Jurkat, Clone E6-1 (cell line): ENCODE measurements at places on chromosomes 4 and X.

DNA sequence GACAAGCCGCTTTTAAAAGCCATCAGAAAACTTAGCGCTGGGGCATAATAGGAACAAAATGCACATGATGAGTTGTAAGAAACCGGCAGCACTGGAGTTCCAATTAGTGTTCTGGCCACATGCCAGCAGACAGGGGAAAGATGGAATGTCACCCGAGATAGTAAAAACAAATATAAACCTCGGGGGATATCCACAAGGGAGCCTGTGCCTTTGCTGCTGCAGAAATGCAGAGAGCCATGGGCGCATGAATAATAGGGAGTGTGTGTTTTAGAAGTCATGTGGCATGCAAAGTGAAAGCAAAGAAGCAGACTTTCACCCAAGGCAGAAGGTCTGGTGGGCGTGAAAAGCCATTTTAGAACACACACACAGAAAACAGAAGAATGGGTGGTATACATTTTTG lies 19.1 kb downstream of the GPRASP3 start:
- DNase-seq = no peak

DNA sequence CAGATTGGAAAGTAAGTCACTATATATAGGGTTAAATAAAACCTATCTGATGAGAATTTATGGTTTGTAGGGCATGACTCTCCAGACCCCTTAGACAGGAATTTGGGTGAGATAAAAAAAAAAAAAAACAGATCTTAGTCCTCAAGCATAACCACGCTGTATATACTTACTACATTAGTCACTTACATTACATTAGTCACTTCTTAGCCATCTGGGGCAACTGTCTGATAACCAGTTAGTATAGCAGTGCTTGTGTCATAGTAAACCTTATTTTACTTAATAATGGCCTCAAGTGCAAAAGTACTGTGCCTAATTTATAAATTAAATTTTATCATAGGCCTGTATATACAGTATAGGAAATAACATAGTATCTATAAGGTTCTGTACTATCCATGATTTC lies 60.2 kb upstream of the RPS6KA6 start:
- no peak for DNase-seq

DNA sequence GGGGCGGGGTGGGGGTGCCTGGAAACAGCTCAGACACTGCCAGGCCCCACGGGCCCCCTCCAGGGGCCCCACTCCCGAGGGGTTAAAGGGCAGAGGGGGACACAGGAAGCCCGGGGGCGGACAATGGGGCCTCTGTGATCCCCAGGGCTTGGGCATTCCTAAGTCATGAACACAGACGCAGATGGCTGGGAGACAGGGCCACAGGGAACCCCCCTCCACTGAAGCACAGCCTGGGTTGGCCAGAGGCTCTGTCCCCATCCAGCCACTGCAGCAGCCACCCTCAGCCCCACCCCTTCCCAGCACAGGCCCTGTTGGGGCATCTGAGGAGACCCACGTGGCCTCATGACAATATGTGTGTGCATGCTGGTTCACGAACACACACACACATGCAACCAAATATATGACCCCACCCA lies 3.9 kb downstream of the L1CAM start:
- DNase-seq = no peak

DNA sequence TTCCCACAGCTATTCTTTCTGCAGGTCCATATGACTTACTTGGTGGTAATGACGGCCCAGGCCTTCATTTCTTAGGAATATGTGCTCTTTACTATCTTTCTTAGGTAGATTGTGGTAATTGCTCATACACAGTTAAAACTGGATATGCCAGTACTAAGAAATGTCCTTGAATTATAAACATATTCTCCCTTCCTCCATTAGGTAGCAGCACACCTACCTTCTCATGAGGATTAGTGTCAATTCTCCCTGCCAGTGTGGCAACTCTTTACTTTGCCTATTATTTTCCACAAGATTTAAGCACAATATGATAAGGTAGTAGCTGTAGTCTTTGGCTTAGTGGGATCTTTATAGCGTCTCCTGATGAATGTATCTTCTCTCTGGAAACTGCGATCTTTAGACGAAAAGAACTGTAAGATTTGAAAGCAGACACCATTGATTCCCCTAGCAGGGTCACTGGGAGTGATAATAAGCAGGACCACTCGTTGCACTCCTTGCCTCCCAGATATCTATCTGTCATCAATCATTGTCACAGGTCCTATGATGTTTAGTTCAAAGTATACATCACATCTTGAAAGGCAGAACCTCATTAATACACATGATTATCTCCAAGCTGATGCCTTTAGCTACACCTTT lies 1240.7 kb downstream of the C4orf33 start:
- DNase-seq = peak; percentile 37

- no peak for DNase-seq
Observed at GRCh38 chr4:26433556-26433955, 56.7 kb downstream of the CCKAR start.

DNA sequence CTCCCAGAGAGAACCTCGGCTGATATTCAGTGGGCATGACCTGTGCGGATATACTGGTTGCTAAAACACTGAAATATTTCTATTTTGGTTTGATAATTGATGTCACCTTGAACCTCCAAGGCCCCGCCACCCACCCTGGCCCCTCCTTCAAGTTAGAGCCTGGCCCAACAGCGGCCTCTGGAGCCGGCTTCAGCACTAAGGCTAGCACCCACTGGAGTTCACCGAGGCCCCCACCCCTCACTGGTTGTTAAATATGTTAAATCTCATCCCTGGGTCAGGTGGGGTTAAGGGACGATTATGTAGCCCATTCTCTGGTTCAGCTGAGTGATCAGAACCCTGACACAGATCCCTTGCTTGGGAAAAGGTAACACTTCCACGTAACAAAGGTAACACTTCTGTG lies 24.3 kb downstream of the SEL1L3 start:
- DNase-seq = no peak

GRCh38 chr4:89509708-89510281 lies 202.2 kb upstream of the GPRIN3 start:
- DNase-seq = peak; percentile 23

DNA sequence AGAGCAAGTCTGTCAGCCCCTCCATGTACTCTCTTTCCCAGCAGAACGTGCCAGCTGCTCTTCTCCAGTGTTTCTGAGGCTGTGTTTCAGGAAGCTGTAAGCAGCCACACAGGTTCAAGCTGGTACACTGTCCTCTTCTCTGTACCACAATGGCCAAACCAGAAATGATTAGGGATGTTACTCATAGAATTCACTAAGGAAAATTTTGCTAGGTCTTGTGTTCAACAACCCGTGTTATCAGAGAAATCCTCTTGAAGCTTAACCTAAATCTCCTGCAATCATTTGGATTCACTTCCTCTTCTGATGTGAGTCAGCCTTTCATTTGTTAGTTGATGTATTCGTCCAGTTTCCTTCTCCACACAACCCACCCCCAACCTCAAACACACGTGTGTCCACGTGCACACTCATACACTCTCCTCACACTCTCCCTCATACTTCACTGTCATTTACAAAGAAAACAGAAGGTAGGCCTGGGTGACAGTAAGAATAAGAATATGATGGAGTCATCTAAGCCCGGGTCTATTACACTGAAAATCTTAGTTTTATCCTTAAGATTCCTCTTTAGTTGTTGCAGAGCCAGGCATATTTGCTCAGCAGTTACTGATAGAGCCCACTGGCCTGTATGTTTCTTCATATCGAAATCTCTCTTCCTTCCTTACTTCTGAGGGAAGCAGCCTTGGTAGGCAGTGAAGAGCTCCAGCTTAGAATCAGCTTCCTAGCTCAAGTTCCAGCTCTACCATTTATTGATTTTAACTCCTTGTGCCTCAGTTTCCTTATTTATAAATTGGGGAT lies 63.4 kb downstream of the DCUN1D4 start:
- DNase-seq = no peak

DNA sequence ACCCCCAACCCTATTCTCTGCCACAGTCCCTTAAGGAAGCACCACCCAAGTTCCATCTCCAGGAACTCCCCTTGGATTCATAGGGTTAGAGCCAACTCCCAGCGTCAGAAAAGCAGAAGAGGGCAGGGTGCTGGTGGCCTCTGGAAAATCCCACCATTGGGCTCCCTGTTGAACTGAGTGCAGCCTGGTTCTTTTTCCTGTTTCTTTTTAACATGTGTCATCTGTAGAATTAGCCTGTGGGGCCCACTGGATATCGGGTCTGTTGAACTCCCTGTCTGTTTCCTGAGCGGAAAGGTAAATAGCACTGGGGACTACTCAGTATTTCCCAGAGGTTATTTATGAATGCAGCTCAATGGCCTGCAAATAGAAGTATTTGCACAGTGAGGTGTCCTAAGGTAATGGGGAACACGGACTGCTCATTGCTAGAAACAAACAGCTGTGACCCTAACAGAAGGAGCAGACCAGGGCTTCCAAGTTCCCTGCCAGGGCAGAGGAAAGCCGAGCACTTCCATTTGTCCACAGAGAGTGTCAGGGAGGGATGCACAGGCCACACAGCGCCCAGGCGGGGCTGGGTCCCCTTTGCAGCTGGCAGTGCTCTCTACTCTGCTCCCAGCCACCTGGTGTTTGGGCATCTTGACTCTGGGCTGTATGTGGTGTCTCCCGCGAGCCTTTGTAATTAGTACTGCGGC lies 102.6 kb downstream of the FHDC1 start:
- DNase-seq = no peak

DNA sequence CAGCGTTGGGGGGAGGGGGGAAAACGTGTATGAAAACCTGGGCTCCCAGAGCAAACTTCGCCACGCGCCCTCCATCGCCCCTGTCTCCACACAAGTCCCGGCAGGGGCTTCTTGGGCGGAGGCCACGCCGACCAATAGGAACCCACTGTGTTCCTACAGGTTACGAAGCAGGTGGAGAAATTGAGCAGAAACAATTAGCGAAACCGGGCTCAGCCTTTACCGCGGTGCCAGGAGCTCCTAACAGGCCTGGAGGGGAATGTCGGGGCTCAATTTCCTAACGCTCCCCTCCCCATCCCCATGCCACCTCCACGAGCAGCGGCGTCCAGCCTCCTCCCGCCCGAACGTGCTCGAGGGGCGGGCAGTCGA lies 589 bp upstream of the KIT start:
- DNase-seq = no peak

- no peak for DNase-seq
Observed at GRCh38 chrX:37380924-37381323, 31.8 kb downstream of the PRRG1 start.

GRCh38 chr4:87707279-87707918 lies 57.3 kb downstream of the DMP1 start:
- DNase-seq = no peak

GRCh38 chr4:101355246-101355645 lies 7.9 kb upstream of the PPP3CA start:
- DNase-seq = no peak

DNA sequence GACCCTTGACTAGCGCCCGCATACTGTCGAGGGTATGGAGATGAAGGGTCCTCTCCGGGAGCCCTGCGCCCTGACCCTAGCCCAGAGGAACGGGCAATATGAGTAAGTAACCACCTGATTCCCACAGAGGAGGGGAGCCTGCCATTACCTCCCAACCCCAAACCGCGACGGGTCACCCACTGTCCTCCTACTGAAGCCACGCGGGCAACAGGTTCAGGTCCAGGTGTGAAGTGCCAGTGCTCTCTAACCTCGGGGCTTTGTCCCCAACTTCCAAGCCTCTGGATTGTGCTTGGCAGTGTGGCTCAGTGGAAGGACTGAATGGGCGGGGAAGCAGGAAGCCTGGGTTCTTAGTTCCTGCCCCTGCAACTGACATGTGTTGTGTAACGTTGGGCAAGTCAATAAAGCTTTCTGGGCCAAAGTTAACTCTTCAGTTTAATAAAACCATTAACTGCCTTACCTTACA lies 694 bp downstream of the OCRL start:
- no peak for DNase-seq

DNA sequence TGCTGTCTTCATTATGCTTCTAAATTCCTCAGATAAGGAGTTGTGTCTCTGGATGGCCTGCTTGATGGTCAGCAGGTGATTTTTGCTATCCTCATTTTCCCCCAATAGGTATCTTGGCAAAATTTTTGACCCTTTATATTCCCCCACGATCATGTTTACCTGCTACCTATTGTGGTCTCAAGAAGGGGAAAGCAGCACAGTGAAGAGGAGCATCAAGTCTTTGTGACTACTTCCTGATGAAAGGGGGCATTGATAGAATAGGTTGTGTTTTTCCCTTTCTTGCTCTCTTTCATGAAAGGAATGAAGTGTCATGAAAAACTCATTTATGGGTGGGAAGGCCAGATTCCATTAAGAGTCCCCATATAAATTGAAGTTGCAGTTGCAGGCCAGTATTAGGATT lies 153.8 kb downstream of the KLF8 start:
- no peak for DNase-seq

- no peak for DNase-seq
Observed at GRCh38 chrX:3674881-3675280, 38.6 kb downstream of the PRKX start.

GRCh38 chrX:12978205-12979025 lies 3.5 kb downstream of the TMSB4X start:
- DNase-seq = peak; percentile 89

DNA sequence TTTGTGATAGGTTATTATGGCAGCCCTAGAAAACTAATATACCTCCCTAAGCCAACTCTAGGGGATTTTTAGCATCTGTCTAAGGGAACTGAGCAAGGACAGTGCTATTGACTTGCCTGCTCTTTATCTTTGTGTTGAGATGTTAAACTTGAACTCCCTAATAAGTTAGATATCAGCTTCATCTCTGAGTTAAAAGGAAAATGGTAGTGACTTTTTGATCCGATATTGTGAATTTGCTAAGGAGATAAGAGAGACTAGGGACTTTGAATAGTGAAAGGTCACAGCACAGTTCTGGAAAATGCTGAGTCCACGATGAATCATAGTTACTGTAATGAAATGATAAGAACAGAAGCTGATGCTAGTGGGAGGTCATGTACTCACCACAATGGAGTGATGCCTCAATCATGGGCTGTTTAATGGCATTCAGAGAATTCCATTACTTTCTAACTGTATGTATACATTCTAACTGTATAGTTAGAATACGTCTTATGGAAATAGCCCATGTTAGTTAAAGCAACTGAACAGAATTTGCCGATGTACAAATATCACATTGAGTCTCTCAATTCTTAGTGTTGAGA lies 147.2 kb downstream of the GLRA3 start:
- DNase-seq = no peak

DNA sequence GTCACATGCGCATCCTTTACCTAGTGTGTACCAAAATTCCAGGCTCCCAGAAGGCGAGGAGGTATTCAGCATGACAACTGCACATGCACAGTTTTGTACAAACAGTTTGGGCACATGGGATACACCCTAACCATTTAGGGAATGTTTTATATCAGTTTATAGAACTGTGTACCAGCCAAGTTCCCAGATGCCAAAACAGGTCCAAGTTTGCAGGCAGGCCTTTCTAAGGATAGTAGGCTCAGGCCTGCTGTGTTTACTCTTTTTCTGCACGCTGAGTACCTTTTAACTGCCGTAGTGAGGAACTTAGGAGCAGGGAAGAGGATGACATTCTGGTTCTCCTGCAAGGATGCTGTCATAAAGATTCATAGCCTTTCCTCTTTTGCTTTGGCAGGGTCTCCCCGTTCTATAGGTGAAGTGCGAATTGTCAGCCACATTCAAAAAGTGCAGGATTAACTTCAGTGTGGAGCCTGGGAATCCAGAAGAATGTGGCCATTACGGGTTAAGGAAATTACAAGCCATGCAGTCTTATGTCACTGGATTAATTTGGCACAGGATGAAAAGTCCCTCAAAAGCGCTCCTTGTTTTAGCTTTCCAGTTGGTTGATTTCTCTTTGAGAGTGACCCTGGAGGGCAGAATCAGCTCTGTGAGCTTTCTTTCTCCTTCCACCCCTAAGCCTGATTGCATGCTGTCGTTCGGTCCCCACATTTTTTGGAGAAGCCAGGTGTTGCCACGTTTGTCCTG lies 259.8 kb downstream of the ARHGAP10 start:
- no peak for DNase-seq
